Right renal cortex interstitium (tissue), 3 donors: ENCODE measurements at places on chromosomes 7 and 10. TPM values are rescaled to one million over a fixed set of nuclear protein-coding genes. Genes with fewer than 3 reads are reported as not detected.

The GIMAP4 gene
- 27.8 TPM for polyA plus RNA-seq

The AKR1B1 gene
- 117 TPM for polyA plus RNA-seq

The TCTN3 gene
- 73.7 TPM for polyA plus RNA-seq

The CALD1 gene
- polyA plus RNA-seq, result 244 TPM

The PDAP1 gene
- 149 TPM for polyA plus RNA-seq

The INHBA gene
- polyA plus RNA-seq, result 5.1 TPM

The SLC13A4 gene
- 1.4 TPM for polyA plus RNA-seq

The ATOH7 gene
- 0.95 TPM for polyA plus RNA-seq

The UCN3 gene
- polyA plus RNA-seq, result 2.0 TPM

DNA sequence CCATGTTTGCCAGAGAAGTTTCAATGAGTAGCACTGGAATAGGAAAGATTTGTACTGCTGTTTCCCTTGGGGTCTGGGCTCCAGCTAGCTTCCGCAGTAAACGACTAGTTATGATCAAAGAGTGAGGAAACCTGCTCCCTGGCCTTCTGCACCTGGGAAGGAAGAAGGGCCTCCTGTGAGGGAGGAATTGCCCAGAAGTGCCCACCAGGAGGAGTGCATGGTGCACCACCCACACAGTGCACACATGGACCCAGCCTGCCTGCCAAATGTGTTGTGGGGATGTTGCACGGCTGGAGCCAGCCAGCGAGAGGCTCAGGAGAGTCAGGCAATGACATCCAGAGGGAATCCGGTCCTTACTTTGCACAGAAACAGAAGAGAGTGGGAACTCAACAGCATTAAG, 27.0 kb upstream of the FAM107B start:
- DNase-seq, result no peak

DNA sequence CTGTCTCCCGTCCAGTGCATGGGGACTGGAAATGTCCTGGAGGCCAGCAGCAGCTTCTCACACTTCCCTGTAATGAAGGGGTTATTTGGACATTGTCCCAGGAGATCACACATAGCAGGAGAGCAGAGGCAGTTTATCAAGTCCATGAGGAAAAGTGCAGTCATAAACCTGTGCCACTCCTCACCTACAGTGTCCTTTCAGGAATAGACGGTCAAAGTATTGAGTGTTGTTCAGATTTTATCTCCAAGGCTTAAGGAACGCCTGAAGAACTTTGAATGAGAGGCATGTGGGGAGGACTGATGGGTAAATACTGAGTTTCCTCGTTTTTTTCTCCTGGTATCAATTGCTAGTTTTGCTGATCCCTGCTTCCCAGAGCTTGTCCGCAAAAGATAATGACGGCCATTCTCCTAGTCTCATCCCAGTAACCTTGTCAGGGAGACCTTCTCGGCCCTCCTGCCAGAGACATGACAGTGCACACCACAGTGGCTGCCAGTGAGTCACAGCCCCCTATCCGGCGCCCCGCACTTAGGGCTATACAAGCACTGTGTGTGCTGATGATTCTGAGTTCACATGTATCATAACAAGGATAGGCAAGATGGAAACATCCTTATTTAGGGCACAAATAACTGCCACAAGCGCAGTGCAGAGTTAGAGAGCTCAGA, 495.5 kb upstream of the MGMT start:
- DNase-seq, result no peak

DNA sequence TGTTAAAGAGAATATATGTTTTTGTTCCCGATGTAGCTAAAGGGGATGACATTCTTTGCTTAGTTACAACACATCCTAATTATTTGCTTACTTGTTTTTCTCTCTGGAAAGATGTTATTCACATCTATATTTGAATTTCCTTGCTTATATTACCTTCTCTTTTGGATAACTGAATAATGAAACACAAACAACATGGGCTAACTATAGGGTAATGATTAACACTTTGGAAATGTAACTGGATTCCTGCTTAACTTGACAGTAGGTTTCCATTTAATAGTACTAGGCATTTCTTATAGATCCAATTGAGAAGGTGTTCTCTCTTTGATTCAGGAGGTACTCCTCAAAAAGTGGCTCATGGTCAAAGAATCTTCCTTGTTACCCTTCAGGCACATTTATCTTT, 141.1 kb downstream of the CCSER2 start:
- no peak for DNase-seq

- no peak for DNase-seq
Observed at GRCh38 chr10:47288916-47289495, 11.0 kb upstream of the GDF10 start.

- DNase-seq, result no peak
Observed at GRCh38 chr7:128265906-128266300, 24.8 kb downstream of the LEP start.

GRCh38 chr10:105691811-105692210, 1050.7 kb downstream of the SORCS3 start:
- DNase-seq, result peak; percentile 27

GRCh38 chr7:107051376-107051775, 6.9 kb downstream of the PRKAR2B start:
- no peak for DNase-seq

GRCh38 chr7:102925976-102926782, 13.4 kb downstream of the LRRC17 start:
- no peak for DNase-seq

- peak; percentile 10 for DNase-seq
Observed at GRCh38 chr7:97179454-97180104, 62.1 kb downstream of the SDHAF3 start.

GRCh38 chr10:30502266-30503060, 68.5 kb downstream of the MAP3K8 start:
- no peak for DNase-seq

- no peak for DNase-seq
Observed at GRCh38 chr10:15515202-15515601, 144.1 kb upstream of the FAM171A1 start.

DNA sequence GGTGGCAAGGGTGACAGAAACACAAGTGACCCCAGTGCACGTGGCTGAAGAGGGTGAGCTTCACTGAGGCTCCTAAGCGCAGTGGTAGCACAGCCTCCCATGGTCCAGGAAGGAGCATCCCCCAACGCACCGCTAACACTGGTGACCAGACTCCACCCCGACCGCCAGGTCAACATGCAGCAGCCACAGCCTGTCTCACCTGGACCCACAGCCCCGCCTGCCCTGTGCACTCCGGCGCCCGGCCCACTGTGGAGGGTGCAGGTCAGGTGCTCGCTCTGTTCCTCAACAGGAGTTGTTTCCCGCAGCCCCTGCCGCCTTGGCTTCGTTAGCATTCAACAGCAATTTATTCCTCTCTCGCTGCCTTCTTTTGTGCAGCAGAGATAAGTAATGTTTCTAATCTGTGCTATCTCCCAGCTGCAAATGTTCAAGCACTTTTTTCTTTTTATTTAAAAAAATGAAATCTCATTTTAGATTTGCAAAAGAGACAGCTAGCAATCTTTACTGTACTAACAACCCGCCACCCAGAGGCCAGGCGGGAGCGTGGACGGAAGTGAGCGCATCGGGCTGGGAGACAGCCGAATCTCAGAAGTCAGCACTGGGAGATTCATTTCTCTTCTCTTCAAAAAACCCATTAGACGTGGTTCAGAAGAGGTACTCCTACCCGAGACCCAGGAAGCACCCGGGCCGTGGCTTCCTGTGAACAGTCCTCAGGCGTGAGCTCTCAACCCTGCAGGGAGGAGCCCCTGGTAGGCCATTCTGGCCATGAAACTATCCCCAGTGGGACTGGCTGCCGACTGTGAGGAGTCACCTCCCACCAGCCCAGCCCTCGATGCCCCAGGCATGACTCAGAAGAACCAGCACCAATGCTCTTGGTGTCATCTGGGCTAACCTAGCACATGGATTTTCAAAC, 133.4 kb downstream of the MAD1L1 start:
- DNase-seq, result no peak

DNA sequence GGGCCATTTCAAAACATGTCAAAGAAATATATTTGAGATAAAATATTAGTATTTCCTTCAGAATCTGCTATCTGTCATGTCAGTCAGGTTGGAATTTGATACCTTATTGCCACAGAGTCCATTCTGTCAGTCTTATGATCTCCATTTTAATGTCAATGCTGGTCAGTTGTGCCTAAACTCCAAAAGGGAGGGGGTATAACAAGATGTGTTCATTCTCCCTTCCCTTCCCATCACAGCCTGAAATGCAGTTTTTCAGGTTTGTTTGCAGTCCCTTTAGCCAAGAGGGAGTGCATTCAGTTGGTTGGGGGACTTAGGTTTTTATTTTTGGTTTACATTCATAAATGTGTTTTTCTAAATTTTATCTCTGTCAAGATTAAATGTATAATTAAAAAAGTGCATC, 59.8 kb upstream of the INHBA start:
- no peak for DNase-seq

DNA sequence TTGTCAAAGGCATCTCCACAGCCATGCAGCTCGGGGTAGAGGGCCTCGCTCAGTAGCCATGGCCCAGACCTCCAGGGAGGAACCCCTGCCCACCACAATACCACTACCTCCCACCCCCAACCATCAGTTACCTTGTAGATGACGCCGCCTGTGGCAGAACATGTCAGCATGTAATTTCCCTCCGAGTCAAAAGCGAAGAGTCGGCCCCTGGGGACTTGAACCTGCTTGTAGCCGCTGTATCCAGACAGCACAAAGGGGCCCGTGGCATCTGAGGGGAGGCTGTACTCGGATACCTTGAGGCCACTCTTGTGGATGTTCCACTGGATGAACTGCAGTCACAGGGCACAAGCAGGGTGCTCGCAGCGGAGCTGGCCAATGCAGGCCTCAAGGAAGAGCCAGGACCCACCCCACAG, 16.3 kb upstream of the CYREN start:
- no peak for DNase-seq

DNA sequence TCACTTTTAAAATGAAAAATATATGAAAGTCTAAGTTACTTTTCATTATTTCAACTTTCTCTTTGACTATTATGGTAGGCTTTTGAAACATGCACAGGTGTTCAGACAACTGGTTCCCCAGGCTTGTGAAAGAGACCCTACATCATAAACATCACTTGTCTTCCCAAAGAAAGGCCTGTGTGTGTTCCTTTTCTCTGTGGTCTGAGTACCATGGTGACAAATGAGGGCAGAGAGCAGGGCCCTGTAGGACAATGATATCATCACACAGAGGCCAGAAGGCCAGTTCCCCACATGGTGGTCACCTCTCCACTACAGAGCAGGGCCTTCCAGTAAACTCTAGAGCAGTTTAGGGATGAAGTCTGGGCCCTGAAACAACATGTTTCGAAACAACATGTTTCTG, 288.8 kb downstream of the USP6NL start:
- no peak for DNase-seq

DNA sequence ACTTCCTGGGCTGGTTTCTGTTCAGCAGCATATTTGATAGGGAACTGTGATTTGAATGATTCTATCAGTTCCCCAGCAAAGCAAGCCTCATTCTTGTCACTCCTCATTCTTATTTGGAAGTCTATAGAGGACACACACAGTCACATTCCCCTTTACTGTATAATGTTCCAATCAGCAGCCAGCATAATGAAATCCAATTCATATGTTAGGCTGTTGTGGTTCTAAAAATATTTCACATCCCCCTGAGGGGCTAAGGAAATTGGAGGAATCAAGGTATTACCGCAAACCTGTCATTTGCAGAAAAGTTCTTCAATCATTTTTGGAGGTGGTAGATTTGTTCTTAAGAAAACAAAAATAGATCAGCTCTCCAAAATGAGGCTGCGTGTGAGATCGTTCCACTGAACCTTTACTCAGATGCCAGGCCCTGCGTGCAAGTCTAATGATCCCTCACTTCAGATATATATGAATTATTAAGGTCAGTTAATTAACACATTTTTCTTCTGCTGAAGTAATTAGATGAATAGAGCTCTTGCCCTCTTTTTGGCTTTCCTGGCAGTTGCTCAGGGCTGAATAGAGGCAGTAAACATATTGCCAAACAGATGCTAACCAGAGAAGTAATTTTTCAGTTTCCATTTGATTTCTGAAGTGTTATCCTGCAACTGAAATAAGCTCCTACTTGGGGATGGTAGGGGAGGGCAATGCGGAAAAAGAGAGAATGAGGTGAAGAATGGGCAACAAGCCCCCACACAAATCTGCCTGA, 31.8 kb downstream of the LSMEM1 start:
- DNase-seq, result no peak

DNA sequence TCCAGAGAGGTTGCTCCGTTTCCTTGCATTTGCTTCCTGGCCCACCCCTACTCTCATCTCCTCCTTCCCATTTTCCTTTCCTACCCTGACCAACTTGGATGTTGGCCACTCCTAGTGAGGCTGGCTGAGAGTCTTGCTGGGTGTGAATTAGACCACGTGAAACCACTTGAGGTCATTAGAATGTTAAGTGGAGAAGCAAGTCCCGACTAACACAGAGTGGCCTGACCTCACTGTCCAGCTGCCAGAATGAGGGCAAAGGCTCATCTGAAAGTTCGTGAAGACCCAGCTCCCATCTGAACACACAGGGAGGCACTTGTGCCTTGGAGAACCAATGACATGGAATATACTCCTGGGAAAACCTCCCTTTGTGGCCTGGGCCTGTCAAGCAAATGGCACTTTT, 80.8 kb downstream of the WDR11 start:
- DNase-seq, result no peak

DNA sequence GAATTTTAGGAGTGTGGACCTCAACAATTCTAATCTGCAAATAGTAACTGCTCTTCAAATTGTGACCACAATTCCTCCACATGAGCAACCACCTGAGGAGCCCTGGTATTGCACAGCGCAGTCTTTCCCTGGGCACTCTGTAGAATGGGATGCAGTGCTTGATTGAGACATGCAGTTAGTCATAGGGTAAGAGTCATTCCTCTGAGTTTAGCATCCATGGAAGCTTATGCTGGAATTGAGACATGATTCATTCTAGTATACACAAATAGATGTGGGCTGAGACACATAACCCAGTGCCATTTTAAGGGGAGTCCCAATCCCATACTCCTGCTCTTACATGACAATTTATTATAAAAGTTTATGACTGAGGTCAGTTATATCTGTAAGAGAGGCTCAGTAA, 582.3 kb upstream of the CNTNAP2 start:
- DNase-seq, result no peak

DNA sequence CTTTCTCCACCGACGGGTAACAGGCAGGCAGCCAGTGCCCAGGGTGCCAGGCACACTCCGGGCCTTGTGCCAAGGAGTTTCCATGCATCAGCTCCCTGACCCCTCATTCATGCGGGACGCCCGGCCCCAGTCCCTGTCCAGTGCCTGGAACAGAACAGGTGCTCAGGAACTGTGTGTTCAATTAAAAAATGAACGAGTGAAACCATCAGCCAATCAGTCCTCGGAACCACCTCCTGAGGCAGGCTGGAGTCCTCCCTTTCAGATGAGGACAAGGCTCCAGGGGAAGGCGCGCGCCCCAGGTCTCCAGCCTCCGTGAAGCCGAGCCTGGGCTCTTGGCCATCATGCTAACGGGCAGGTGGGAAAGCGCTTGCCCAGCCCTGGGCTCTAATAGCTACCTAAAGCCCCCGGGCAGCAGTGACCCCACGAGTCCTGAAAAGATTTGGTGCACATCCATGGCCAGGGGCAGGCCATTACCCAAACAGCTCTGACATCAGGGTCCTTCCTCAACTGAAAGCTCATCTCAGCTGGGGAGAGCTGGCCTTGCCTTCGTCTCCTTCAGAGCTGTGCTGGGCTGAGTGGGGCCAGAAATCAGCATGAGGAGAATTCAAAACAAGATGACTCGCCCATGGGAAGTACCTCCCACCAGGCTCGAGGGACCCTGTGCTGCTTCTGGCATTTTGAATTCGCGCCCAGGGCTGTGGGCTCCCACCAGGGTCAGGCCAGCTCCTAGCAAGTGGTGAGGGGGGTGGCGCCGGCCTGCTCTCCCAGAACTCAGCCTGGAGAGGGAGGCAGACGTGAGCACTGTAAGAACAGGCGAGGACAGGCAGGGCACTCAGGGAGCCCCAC, 200.5 kb downstream of the MAD1L1 start:
- no peak for DNase-seq
